ENCODE measurements at places on chromosomes 11 and 22. TPM values are rescaled to one million over a fixed set of nuclear protein-coding genes. Genes with fewer than 3 reads are reported as not detected.
A peak's percentile ranks its signal among the peaks of the same experiment; 100 is the strongest.

RNH1 gene
- polyA plus RNA-seq: 119 TPM

DNA sequence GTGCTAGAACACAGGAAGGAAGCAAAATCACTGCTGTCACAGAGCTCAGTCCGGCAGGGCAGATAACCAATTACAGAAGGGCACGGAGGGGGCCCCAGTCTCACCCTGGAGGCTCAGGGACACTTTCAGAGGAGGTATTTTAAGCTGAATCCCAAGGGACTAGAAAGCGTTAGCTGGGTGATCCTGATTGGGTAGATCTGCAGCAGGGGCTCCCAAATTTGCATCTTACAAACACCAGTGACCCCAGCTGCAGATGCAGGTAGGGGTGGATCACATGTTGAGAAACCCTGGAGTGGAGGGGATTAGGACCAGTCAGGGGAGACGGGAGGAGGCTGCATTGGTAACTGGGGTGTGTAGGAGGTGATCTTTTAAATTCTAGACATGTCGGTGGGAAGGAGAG lies 91.4 kb downstream of the CSNK2A3 start:
- DNase-seq: no peak

- DNase-seq: peak; percentile 31
Measured at GRCh38 chr22:27748751-27749191, 52.8 kb downstream of the MN1 start.

DNA sequence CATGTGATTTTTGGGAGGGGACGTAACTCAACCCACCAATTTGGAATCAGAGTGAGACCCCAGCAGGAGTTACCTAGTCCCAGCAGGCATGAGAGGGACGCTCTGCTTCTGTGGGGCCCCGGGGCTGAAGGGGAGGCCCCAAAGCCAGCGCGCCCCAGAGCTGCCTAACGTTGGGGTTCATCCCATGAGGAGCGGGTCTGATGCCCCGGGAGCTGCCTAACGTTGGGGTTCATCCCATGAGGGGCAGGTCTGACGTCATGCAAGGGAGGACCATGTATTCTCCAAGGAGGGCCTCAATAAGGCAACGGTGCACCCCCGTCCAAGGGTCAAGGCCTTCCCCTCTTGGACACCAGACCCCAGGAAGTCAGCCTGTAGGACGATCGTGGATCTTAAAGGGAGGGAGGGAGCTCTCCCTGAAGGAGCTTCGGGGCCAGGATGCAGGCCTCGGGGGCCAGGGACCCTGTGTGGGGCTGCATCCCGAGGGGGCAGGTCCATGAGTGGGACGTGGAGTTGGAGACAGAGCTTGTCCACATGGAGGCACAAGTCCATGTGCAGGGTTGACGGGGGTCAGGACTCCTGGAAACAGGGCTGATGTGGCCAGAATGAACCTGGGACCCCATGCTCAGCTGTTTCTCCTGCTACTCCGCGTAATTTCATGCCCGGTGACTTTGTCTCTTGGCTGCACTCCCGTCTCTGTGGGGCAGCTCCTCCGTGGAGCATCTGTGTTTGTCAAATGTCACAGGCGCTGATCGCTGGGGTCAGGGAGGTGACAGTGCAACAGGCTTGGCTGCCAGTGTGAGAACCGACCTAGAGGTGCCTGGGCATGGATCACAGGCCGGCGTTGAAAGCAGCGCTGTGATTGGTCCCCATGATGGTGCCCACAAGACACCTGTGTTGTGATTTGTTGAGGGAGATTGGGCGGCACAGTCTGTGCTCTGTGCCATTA lies 1029.1 kb downstream of the BRD1 start:
- no peak for DNase-seq

GRCh38 chr11:35647421-35648093 lies 15.0 kb upstream of the TRIM44 start:
- DNase-seq: no peak

GLYATL1 gene
- not detected for polyA plus RNA-seq

CARD16 gene
- 67.3 TPM for polyA plus RNA-seq

All from small intestine (tissue), 16 donors.